ENCODE measurements at places on chromosomes 16 and 17.
A peak's percentile ranks its signal among the peaks of the same experiment; 100 is the strongest.

DNA sequence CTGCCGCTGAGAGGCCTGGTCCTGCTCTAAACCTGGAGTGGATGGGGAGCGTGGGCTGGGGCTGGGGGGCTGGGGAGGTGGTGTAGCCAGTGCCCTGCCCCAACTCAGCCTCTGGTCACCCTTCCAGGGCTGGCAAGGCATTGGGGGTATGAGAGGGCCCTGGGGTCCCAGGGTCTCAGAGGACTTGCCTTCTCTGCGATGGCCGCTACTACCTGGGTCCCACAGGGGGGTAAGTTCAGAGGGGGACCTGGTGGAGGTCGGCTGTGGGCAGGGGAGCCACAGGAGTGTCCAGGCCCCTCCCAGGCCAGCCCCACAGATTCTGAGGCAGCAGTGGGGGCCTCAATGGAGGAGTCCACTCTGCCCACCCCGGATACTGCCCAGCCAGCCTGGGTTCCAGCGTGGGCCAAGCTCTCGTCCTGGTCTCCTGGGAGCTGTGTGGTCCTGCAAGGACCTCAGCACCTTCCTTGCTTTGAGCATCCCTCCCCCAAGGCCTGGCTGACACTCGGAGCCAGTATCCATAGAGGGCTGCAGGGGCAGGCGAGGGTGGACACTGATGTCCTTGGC lies 20.5 kb downstream of the JPH3 start:
- no peak for DNase-seq

DNA sequence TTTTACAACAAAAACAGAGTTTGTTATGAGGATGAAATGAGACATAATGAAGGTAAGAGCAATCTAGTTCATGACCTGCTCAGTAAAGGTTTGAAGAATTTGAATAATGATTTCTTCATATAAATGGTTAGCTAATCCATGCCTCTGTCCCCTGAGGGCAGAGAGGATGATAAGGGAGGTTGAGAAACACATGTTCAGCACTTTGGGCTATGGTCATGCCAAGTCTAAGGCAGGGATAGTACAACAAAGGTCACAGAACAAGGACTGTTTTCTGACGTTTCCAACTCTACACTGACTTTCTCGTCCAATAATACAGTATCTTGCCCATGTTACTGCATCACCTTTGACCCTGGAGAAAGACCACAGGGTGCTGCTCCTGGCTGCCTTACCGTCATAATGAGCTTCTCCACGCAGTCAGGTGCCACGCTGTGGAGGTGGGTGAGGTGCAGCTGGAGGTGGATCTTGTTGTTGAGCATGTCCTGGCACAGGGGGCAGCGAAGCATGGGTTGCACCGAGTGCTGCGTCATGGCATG lies 236.7 kb downstream of the ZFHX3 start:
- DNase-seq, result no peak

DNA sequence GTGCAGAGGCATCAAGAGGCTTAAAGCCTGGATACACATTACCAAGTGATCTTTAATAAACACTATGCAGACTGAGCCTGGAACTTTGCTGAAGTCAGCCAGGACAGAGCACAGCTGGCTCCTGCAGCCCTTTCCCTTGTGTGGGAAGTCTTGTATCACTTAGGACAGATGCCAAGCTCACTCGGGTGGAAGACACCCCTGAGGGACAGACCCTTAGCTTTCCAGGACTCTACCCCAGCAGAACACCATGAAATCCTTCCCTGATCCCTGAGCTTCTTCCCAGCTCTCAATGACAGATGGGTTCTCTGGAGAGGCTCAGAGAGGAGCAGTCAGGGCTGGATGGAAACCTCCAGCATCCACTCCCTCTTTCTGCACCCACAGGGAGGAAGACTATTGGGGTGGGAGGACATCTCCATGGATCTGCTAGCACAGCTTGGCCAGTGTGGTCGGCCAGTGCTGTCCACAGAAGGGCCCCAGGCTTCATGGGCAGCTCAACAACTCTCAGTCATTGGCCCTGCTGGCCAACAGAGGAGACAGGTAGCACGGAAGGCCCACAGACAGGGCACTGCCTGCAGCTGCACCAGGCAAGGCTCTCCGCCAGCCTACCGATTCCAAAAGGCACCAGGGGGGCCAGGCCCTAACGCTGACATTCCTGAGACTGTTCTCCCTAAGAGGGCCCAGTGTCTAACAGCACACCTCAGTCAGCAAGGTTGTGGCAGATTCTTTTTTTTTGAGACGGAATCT lies 15.9 kb downstream of the RAB5C start:
- no peak for DNase-seq

- DNase-seq, result peak; percentile 97
Measured at GRCh38 chr16:74984529-74985296, at the start of gene WDR59. TSS of gene WDR59 (minus strand) at chr16:74985123. CDS start at chr16:74985017, 106 bp downstream.

DNA sequence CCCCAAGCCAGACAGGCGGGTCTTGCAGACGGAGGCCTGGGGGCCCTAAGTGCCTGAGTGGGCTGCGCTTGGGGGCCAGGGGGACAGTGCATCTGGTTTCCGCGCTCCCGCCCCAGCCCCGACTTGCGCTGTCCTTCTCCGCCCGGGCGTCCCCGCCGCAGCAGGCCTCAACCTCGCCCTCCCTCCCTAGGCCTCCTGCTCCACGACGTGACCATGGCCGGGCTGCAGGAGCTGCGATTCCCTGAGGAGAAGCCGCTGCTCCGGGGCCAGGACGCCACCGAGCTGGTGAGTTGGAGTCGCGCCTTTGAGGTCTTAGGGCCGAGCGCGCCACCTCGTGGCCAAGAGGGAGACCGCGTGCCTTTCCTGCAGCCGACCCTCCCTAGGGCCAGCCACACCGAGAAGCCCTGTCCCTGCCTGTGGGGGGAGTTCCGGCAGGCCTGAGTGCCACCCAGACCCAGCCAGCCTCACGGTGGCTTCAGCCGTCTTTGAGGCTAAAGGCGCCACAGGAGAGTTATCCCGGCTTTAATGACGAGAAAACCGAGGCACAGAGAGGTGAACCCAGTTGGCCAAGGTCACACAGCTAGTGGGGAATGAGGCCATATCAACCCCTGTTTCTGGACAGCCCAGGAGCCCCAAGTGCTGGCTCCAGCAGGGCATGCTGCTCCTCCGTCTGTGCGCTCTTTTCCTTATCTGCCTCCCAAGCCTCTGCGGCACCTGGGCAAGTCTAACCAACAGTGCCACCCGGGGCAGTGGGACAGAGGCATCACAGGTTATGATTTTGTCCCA lies 12.2 kb upstream of the NDRG4 start:
- peak; percentile 52 for DNase-seq

DNA sequence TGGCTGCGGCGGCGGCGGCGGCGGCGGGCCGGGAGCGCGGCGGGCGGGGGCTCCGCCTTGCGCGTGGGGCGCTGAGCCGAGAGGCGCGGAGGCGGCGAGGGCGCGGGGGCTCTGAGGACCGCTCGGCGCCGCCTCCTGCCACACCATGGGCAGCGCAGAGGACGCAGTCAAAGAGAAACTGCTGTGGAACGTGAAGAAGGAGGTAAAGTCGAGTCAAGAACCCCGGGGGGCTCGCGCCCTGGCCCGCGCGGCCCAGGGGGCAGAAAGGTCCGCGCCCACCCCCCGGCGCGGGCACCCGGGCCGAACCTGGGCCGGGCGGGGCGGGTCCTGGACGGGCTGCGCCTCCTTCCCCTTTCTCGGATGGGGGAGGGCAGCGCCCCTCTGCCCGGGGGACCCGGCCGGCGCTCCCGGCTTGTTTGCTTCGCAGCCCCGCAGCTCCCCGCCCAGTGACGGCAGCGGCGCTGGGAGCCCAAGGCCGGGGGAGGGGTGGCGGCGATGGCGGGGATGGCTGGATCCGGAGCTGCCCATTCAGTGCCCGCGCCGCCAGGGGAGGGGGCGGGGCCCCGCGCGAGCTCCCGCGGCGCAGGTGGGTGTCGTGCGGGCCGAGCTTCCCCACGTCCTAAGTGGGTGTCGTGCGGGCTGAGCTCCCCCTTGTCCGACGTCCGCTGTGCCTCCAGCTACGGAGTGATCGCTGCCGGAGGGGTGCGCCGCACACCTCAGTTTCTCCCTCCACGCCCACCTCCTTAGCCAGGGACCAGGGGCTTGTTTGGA lies 428 bp downstream of the SGSM2 start:
- DNase-seq, result peak; percentile 54

GRCh38 chr17:14866266-14866665 lies 398.9 kb downstream of the PMP22 start:
- DNase-seq, result no peak

DNA sequence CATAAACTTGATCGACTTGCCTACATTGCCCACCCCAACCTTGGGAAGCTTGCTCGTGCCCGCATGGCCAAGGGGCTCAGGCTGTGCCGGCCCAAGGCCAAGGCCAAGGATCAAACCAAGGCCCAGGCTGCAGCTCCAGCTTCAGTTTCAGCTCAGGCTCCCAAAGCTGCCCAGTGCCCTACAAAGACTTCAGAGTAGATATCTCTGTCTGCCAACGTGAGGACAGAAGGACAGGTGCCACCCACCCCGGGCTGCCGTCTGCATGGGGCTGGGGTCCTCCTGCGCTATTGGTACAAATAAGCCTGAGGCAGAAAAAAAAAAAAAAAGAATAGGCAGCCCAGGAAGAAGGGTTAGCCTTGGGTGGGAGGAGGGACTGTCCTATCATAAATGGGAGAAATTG lies 37.1 kb downstream of the DNAH2 start:
- no peak for DNase-seq

DNA sequence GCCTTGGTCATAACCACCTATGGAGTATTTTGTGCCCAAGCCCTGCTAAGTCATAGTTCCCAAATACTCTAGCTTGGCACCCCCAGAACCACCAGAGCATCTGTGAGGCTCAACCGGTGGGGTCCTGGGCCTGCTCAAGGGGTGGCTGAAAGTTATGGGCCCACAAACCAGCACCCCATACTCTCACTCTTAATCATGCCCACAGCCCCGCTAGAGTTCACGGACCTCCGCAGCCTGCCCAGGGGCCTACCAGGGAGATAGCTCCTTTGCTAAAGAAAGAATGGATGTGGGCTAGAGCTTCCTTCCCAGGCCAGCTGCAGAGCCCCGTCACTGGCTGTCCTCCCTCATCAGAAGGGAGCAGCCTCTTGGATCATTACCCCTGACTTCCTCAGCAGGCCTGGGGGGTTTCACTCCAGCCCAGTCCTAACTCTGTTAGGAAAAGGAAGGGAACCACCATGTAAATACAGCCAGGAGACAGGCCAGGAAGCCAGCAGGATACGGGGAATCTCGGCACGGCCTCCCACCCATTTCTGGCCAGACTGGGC lies 1.4 kb downstream of the GIT1 start:
- DNase-seq, result no peak

GRCh38 chr17:44646280-44646679 lies 10.0 kb upstream of the MEIOC start:
- no peak for DNase-seq

- no peak for DNase-seq
Measured at GRCh38 chr16:52544703-52545102, 2.2 kb downstream of the TOX3 start.

DNA sequence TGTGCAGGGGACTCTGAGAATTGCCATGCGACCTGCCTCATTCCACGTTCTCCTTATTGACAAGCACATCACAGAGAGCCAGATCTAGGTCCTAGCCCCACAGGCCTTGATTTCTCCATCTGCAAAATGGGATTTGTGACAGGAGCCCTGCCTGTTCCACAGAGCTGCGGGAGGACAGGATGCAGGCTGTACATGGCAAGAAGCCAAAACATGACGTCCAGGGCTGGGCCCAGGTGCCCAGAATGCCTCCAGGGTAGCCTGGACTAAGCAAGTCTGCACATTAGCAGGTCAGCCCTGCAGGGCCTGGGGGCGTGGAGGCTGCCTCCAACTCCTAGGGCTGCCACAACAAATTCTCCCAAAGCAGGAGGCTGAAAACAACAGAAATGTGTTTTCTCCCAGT lies 235.7 kb upstream of the SDK2 start:
- DNase-seq, result no peak

- no peak for DNase-seq
Measured at GRCh38 chr17:51718983-51719382, 439.5 kb downstream of the CA10 start.

DNA sequence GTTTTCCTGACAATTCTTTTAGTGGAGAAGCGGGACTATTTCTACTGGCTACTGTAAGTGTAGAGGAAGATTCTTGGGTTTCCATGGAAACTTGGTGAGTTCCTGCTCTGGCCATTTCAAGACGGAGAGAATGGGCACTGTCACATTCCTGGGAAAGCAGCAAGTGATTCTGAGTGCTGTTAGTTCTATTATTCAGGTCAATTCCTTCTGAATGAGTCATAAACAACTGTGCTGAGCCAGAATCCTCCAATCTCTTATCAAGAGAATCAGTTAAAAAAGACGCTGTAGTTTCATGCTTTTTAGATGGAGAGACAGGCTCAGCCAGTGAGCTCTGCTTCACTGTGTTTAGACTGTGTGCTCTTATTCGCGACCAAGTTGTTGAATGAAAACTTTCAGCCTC lies 19.6 kb downstream of the AKAP10 start:
- no peak for DNase-seq

DNA sequence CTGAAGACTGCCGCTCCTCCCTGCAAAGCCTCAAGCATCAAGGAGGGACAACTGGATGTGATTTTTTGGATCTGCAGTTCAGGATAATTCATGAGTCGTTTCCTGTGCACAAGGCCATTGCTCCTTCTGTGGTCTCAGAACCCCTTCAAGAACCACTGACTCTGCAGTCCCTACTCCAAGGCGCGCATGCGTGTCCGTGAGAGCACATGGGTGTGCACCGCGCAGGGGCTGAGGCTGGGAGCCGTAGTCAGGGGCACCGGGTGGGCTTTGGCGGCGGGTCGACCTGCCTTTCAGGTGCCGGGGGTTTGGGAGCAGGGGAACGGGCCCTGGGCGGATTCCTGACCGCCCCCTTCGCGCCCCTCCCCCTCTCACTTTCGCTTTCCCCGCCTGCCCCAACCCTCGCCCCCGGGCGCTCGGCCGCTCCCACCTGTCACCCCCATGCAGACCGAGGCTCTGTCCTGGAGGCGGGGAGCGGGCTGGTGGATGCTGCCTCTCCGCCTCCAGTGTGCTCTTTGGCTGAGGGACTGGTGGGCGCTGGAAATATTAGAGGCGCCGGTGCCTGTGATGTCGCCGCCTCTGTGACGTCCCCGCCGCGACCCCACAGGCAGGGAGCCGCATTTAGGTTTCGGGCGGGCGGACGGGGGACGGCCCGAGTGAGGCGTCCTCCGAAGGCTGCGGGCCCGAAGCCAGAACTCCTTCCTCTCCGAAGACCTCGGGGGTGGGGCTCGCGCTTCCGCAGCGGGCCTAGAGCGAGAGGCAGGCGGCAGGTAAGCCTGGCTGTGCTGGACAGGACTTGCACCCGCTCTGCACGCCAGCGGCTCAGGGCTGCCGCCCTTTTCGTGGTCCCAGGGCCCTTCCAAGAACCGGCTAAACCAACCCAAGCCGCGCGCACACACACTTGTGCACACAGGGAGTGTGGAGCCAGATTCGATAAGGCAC lies at the start of gene SPATA32:
Gene SPATA32, minus strand, starts transcription at position 518 of the 939 bp plus-strand sequence. Its CDS starts 78 bp downstream, at position 440.
- DNase-seq, result peak; percentile 35

GRCh38 chr16:65876624-65877023 lies 489.9 kb upstream of the CDH5 start:
- DNase-seq, result no peak

GRCh38 chr16:58035356-58036170 lies 10.0 kb downstream of the MMP15 start:
- DNase-seq, result no peak

Data from hypothalamus (tissue), 51 donors.